ENCODE measurements at places on chromosomes 1 and 21. TPM values are rescaled to one million over a fixed set of nuclear protein-coding genes. Genes with fewer than 3 reads are reported as not detected.

LCE1F gene
- 20.7 TPM for total RNA-seq

FLVCR1 gene
- total RNA-seq = 9.2 TPM

DNA sequence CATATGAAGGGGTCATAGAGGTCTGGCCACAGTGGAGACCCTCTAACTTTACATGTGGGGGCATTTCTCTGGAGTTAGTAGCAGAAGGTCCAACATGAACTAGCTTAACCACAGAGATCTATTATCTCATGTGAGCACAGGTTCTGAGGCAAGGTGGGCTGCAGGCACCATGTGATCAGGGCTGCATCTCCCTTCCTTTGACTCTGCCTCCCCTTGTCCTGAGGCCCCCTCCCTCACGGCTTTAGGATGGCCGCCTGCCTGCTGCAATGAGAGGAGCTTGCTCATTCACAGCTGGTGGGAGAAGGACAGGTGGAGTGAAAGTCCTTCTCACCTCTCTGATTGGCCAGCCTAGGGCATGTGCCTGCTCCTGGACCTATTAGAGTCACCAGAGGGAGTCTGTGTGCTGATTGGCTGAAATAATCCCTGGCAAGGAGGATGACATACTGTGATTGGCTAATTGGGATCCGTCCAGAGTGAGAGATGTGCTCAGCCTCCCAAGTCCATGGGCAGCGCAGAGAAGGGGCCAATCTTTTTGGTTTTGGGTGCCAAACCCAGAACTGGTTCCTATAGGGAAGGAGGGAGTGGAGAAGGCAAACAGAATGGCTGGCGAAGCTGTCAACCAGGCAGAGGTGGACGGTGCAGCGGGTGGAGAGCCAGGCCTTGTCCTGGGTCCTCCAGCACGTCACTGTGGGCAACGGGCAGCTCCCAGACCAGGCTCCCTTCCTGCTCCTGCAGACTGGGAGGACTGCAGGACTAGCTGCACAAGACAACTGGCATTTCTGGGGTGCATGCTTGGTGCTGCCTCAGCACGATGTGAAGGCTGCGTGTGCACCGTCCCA lies 39.4 kb upstream of the C1orf174 start:
- no peak for DNase-seq

GRCh38 chr1:145994391-145995120 lies 1.8 kb downstream of the TXNIP start:
- DNase-seq = no peak

- DNase-seq = no peak
Observed at GRCh38 chr1:93609536-93609935, 72.1 kb downstream of the BCAR3 start.

NSL1 gene
- 14.0 TPM for total RNA-seq

PPIH gene
- total RNA-seq = 38.3 TPM

Data from mammary epithelial cell (primary cell).